ENCODE measurements at places on chromosomes 12 and 14.

- no peak for DNase-seq
These were observed at the start of gene CD163 for GRCh38 chr12:7503686-7504415. Gene CD163 (minus strand): TSS chr12:7503777. CDS start chr12:7503690, 87 bp downstream.

DNA sequence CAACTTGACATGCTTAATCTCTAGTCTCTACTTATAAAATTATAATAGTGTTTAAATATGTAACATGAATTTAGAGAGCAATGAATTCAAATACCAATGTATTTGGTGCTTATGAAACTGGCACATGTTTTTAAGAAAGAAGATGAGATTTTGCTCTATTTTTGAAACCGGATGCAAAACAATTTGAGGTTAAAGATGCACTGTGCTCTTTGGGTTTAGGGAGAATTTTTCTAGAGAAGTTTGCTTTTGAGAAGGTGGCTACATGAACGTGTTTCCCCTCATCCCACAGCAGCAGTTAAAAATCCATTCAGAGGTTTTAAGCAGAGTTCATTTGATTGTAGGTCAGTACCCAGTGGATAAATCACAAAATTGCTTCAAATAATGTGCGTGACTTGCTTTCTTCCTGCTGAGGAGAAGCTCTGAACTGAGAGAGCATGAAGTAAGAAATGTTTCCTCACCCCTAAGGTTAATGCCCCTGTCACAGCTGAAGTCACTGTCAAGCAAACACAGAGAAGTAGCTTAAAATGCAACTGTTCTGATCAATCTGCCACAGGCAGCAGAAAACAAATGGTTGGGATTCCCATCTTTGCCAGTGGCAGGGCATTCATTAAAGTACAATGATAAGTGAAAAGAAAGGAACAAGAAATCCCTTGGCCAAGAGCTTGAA, 241.9 kb upstream of the SYT1 start:
- DNase-seq, result peak; percentile 66

DNA sequence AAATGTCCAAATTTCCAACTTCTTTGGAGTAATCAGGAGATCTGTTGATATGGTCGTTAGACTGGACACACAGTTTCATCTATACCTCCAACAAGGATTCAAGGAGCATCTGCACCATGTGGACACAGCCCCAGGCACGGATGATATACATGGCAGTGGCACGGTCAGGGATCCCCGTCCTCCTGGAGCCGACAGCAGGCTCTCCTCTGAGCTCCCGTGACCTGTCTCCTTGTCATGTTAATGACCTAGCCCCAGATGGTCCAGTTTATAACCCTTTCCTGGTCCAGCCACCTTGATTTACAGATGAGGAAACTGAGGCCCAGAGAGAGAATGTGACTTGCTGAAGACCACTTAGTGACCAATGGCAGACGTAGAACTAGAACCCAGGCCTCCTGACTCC, 16.5 kb upstream of the SERPINA4 start:
- no peak for DNase-seq

DNA sequence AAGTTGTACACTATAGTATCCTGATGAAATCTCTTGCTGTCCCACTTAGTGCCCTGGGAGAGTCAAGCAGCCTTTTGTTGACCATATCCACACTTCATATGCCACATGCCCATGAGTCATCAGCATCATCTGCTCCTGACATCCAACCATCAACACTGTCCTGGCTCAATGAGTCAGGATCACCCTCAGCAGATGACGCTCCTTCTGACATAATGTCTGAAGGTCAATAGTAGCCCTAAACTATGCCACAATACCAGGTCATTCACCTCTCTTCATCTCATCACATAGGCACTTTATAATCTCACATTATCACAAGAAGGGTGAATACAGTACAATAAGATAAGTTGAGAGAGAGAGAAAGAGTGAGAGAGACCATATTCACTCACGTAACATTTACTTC, 369.0 kb upstream of the FAR2 start:
- no peak for DNase-seq

GRCh38 chr12:51390891-51391282, 319 bp downstream of the GALNT6 start:
- no peak for DNase-seq

DNA sequence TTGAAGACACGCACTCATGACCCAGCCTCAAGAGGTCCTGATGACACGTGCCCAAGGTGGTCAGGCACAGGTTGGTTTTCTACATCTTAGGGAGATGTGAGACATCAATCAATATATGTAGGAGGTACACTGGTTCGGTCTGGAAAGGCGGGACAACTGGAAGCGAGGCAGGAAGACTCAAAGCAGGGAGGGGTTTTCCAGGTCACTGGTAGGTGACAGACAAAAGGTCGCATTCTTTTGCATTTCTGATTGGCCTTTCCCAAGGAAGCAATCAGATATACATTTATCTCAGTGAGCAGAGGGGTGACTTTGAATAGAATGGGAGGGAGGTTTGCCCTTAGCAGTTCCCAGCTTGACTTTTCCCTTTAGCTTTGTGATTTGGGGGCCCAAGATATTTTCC, 38.6 kb downstream of the GLT1D1 start:
- no peak for DNase-seq

GRCh38 chr14:85566603-85567002, 36.7 kb downstream of the FLRT2 start:
- DNase-seq, result no peak

DNA sequence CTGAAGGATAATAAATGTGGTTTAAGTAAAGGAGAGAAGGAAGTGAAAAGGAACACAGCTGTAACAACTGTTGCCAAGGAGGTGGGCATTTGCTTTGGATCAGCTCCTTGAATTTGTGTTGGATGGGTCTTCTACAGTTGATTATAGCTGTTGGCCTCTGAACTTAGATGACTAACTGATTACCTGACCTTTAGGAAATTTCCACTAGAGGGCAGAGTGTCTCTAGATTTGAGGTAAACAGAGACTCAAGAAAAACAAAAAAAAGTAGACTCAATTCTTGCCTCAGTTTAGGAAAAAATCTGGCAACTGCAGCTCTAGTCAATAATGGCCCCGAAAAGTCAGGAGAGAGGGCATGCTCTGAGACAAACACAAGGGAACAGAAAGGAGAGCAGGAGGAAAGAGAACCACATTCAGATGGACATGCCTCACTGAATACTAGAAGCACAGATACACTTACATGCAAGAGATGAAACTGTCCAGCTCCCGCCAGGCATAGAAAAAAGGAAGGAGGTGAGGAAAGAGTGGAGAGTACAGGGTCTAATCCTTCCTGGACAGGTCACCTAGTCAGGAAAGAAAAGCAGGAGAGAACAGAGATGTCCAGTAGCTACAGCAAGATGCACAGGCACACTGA, 20.6 kb downstream of the COX14 start:
- DNase-seq, result peak; percentile 27

DNA sequence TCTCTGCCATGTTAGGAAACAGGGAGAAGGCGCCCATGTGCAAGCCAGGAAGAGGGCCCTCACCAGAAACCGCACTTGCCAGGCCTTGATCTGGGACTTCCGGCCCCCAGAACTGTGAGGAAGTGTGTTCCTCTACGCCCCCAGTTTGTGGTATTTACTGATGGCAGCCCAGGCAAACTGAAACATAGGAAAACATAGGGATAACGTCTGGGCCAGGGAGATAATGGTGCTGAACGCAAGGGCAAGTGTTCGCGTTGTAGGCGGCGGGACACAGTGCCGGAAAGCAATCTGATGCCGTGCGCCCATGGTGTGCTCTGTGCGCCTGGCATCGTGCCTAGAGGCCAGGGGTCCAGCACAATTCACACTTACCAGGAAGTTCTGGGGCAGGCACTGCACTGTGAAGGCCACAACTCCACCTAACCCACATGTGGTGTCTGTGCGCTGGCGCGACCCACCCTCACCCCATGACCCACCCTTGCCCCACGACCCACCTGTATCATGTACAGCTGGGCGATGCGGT, 53.6 kb downstream of the ARL6IP4 start:
- no peak for DNase-seq

DNA sequence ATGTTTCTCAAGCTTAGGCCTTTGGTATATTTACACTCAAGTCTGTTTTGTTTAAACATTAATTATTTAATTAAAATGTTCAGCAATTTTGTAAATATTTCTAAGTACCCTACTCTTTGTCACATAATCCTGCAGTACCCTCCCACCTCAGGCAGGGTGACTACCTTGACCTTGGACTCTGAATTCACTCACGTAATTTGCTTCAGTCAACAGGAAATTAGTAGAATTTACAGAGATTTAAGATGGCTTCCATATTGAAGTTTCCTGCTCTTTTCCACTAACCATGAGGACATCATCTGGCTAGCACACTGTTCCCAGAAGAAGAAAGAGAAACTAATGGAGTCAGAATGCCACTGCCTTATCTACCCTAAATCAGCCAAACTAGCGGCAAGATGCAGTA, 967 bp upstream of the TAS2R19 start:
- no peak for DNase-seq
